ENCODE measurements at places on chromosomes 2 and 18.

DNA sequence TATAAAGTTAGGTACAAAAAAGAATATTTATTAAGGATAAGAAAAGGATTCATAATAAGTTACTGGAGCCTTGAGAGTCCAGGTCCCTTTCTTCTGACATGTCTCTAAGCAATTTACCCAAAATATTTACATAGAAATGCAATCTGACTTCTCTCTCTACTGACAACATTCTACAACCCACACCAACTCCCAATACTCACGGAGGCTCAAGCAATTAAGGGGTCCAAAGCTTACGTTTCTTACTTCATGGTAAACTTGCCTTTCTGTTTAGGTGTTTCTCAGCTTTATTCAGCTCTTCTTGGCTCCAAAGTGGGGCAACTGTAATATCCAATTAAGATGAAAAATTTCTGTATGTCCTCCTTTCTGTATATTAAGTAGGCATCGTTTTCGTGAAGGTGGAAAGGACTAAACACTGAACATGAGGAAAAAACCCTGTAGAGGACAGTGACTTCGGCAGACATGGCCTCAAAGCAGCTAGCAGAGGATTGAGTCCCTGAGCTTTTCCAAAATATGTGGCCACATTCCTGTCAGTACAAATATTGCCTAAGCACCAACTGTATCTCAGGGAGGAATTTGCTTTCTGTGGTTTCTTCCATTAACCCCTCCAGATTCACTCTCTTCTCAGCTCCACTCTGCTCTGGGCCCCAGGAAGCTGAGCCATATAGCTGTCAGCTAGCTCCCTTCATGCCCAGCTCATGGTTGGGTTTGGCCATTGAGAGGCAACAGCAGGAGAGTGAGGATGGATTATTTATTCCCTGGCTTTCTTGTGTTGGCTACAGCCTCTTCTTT lies 67.9 kb upstream of the GLS start:
- DNase-seq: no peak

DNA sequence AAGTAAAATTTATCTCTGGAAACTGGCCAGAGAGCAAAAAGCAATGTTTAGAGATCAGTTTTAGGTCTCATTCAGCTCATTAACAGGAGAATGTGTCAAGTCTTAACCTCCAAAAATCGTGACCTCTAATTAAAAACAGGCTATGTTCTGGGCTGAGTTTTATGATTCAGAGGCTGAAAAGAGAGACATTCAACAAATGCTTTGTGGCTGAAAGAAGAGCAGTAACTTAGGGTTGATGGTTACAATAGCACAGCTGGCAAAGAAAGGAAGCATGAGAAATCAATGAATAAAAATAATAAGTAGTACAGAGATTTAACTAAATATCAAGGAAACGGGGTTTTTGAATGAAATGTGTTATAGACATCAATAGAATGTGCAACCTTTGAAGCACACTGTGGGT lies 13.1 kb downstream of the TGIF1 start:
- DNase-seq: no peak

- no peak for DNase-seq
Observed at GRCh38 chr2:162824304-162824703, 14.3 kb downstream of the KCNH7 start.

- DNase-seq: peak; percentile 57
Observed at GRCh38 chr2:120547662-120548061, 188.0 kb upstream of the GLI2 start.

- DNase-seq: no peak
Observed at GRCh38 chr2:121266543-121267106, 18.4 kb downstream of the TFCP2L1 start.

GRCh38 chr2:109258376-109258775 lies 129.4 kb downstream of the SH3RF3 start:
- DNase-seq: no peak

- peak; percentile 78 for DNase-seq
Observed at GRCh38 chr2:130332271-130333073, 10.2 kb upstream of the IMP4 start.

DNA sequence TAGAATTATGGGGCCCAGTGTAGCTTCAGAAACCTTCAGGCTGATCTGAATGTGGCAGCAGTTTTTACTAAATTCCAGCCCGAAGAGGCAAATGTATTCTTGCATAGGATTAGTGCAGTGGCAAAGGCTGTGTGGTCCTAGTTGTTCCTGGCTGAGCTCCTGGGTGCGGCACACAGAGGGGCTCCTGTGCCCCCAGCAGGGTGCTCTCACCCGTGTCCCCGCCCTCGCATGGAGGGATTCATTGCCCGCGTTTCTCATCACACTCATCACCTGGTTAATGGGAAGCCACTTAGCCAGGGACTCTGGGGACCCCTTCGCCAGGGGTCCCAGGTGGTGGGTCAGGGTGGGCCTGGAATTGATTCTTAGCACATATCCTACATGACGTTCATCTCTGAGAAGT lies 3.9 kb downstream of the KCNG2 start:
- no peak for DNase-seq
